Activated naive CD4-positive, alpha-beta T cell treated with anti-CD3 and anti-CD28 coated beads, Interleukin-2, amount 10 ng/mL, durations not matched to agents 5 hours and 36 hours (primary cell): ENCODE measurements at places on chromosomes 2 and 18. TPM values are rescaled to one million over a fixed set of nuclear protein-coding genes. Genes with fewer than 3 reads are reported as not detected.

CRACDL gene
- 0.20 TPM for total RNA-seq

NPPC gene
- total RNA-seq = not detected

COL6A3 gene
- total RNA-seq = 0.45 TPM

CNTNAP5 gene
- total RNA-seq = not detected

ANKRD23 gene
- total RNA-seq = 15.2 TPM

UGT1A10 gene
- not detected for total RNA-seq

SLC9A2 gene
- total RNA-seq = not detected

MDH1B gene
- total RNA-seq = 0.10 TPM

MBP gene
- total RNA-seq = 93.2 TPM

NYAP2 gene
- total RNA-seq = not detected

ABCG8 gene
- total RNA-seq = not detected

SP100 gene
- total RNA-seq = 242 TPM
